ENCODE measurements at places on chromosomes 12 and 14.

- no peak for DNase-seq
These were observed 5.4 kb downstream of the USP44 start for GRCh38 chr12:95545731-95546490.

- no peak for DNase-seq
These were observed 1428.3 kb downstream of the AACS start for GRCh38 chr12:126493366-126494108.

- no peak for DNase-seq
These were observed 27.7 kb downstream of the PPP4R3A start for GRCh38 chr14:91482263-91483013.

DNA sequence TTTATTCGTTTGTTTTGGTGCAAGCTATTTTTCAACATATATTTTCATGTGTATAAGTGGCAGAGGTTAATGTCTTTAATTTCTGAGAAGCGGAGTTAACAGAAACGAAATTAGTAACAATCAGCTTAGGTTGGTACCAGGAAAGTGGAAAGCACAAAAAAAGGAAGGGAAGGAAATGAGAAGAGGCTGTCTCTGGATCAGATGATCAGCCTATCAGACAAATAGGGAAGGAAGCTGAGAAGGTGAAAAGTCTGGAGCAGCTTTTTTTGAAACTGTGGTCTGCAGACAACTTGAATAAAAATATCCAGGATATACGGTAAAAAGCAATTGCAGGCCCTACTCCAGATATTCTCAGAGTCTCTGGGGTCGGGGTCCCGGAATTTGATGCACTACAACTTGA lies 265.0 kb downstream of the SSPN start:
- no peak for DNase-seq

DNA sequence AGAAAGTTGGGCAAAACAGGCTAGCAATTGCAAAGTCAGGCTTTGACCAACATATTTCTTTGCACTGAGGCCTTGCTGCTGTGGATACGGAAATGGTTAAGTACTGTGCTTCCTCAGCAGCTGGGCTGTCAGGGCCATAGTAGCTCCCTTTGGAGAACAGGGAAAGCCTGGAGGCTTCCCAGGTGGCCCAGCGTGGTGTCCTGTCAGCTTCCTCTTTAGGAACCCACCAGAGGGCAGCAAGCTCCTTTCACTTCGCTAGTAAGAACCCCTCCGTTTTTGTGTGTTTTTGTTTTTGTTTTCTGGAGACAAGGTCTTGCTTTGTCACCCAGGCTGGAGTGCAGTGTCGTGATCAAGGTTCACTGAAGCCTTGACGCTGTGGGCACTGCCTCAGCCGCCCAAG lies 1.7 kb upstream of the CFAP251 start:
- DNase-seq, result no peak

GRCh38 chr14:104639885-104640548 lies 35.4 kb upstream of the TMEM179 start:
- no peak for DNase-seq

Data from stimulated activated CD4-positive, alpha-beta T cell treated with anti-CD3 and anti-CD28 coated beads, TNF-alpha, amount 100 ng/mL, for 4 hours (primary cell).